Astrocyte of the hippocampus (primary cell): ENCODE measurements at places on chromosomes 2 and 18.
A peak's percentile ranks its signal among the peaks of the same experiment; 100 is the strongest.

GRCh38 chr18:68056936-68057335 is 540.4 kb upstream of the DSEL start:
- peak; percentile 18 for DNase-seq

GRCh38 chr2:241413929-241414580 is 58.0 kb downstream of the FARP2 start:
- peak; percentile 14 for DNase-seq

- DNase-seq: no peak
These were observed 12.5 kb downstream of the ITGA6 start for GRCh38 chr2:172439911-172440310.

GRCh38 chr2:46647766-46648742 is 168.7 kb downstream of the TMEM247 start:
- peak; percentile 31 for DNase-seq

DNA sequence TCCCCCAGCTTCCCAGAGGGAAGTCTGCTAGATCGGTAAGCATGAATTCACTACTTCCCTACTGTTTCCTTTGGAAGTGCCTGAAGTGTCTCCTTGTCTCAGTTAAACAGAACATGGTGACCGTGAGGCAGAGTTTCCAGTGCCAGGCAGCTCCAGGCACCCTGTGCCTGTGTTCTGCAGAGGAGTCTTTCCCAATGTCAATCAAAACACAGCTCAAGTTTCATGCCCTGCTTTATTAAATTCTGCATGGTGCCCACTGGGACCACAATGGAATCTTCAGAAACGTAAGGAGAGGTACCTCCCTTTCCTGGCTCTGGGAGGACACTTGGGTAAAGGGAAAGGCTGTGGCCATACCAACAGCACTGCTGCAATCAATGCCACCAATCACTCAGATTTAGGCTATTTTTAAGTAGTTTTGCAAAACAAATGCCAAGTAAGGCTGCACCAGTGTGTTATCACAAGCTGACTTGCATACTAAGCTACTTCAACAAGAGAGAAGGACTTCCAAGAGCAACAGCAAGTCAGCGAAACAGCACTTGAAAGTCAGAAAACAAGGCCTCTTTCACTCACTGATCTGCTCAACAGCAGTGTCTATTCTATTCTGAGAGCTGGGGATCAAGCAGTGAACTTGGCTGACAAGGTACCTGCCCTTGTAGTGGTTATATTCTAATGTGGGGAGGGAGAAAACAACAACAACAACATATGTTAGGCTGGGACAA is 14.9 kb downstream of the LPIN2 start:
- DNase-seq: peak; percentile 50

- no peak for DNase-seq
These were observed 9.6 kb upstream of the PROM2 start for GRCh38 chr2:95264624-95265023.

GRCh38 chr18:63974991-63975390 is 5.1 kb downstream of the SERPINB8 start:
- peak; percentile 22 for DNase-seq

GRCh38 chr2:239455436-239456203 is 54.8 kb upstream of the HDAC4 start:
- no peak for DNase-seq
